ENCODE measurements at places on chromosomes 2 and 18. TPM values are rescaled to one million over a fixed set of nuclear protein-coding genes. Genes with fewer than 3 reads are reported as not detected.

DNA sequence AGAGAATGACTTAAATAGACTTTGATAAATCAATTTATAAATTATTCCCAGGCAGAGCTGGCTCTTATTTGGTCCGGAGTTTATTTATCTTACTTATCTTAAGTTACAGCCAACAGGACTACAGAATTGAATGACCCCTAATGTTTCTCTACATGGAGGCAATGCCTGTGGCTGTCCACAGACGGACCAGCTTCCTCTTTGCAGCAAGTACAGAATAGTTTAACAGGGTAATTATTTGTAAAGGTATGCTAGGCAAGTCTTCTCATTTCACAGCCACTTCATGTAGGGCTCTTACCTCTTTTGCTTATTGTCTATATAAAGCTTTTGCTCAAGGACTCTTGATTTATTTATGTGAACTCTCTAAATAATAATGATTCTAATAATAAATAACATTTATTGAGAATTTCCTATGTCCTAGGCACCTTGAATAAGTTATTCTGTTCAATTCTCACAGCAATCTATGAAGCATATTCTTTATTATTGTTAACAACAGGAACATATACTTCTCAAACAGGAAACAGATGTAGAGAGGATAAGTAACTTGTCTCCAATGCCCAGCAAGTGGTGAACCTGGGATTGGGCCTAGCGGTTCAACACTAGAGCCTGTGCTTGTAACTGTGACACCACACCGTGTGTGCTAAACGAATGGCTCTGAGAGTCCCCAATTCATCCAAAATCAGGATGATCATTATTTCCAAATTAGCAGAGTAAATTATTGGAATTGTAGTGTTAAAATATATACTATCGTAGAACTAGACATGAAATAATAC, 58.8 kb upstream of the NXPH2 start:
- H3K27me3 ChIP-seq: no peaks in the 10 kb centered on the region
- H3K27ac ChIP-seq: no peak overlapping the region
- H3K4me3 ChIP-seq: no peak overlapping the region

GRCh38 chr18:79790996-79791972, 6.5 kb upstream of the KCNG2 start:
- peaks cover 2% of the 10 kb centered on the region for H3K4me1 ChIP-seq
- H3K4me3 ChIP-seq: no peak overlapping the region
- peaks cover 15% of the 10 kb centered on the region for H3K27me3 ChIP-seq
- H3K36me3 ChIP-seq: no peaks in the 10 kb centered on the region
- no peak overlapping the region for H3K27ac ChIP-seq

GRCh38 chr18:24130494-24130893, 8.4 kb upstream of the CABYR start:
- no peaks in the 10 kb centered on the region for H3K36me3 ChIP-seq
- no peak overlapping the region for H3K4me3 ChIP-seq
- DNase-seq: no peak
- no peak overlapping the region for H3K27ac ChIP-seq
- H3K4me1 ChIP-seq: no peaks in the 10 kb centered on the region

- no peak overlapping the region for H3K4me3 ChIP-seq
- DNase-seq: no peak
- peaks cover 12% of the 10 kb centered on the region for H3K4me1 ChIP-seq
- H3K27ac ChIP-seq: no peak overlapping the region
Observed at GRCh38 chr2:39429746-39430145, 7.3 kb downstream of the MAP4K3 start.

GRCh38 chr2:71605173-71605641, 151.8 kb downstream of the DYSF start:
- no peaks in the 10 kb centered on the region for H3K36me3 ChIP-seq
- H3K4me1 ChIP-seq: no peaks in the 10 kb centered on the region
- DNase-seq: no peak
- no peak overlapping the region for H3K27ac ChIP-seq

- no peaks in the 10 kb centered on the region for H3K4me1 ChIP-seq
- no peak for DNase-seq
- no peak overlapping the region for H3K27ac ChIP-seq
- no peak overlapping the region for H3K4me3 ChIP-seq
Observed at GRCh38 chr2:57146951-57147350, 899.7 kb upstream of the VRK2 start.

GRCh38 chr2:227025510-227025909, 138.5 kb downstream of the COL4A4 start:
- peaks cover 6% of the 10 kb centered on the region for H3K36me3 ChIP-seq
- H3K27ac ChIP-seq: no peak overlapping the region
- no peak for DNase-seq
- H3K4me3 ChIP-seq: no peak overlapping the region

- H3K4me3 ChIP-seq: no peak overlapping the region
- H3K4me1 ChIP-seq: no peaks in the 10 kb centered on the region
- no peaks in the 10 kb centered on the region for H3K27me3 ChIP-seq
- DNase-seq: no peak
Observed at GRCh38 chr2:217223222-217223930, 363.5 kb upstream of the TNP1 start.

GRCh38 chr2:140862181-140862580, 1268.6 kb downstream of the LRP1B start:
- H3K27me3 ChIP-seq: no peaks in the 10 kb centered on the region
- DNase-seq: no peak
- H3K36me3 ChIP-seq: no peaks in the 10 kb centered on the region
- H3K4me3 ChIP-seq: no peak overlapping the region
- no peak overlapping the region for H3K27ac ChIP-seq
- no peaks in the 10 kb centered on the region for H3K4me1 ChIP-seq

DNA sequence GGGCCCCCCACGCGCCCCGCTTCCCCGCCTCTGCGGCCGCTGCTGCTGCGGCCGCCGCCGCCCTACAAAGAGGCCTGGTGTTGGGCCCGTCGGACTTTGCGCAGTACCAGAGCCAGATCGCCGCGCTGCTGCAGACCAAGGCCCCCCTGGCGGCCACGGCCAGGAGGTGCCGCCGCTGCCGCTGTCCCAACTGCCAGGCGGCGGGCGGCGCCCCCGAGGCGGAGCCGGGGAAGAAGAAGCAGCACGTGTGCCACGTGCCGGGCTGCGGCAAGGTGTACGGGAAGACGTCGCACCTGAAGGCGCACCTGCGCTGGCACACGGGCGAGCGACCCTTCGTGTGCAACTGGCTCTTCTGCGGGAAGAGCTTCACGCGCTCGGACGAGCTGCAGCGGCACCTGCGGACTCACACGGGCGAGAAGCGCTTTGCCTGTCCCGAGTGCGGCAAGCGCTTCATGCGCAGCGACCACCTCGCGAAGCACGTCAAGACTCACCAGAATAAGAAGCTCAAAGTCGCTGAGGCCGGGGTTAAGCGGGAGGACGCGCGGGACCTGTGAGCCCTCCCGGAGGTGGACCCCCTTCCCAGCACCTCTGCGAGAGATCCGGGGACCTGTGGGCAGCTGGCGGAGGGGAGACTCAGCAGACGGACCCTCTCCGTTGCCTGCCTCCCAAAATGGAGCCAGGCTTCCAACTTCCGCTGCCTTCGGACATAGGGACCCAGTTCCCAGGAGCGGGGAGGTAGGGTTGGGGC, 1.9 kb downstream of the SP5 start:
- no peak overlapping the region for H3K4me3 ChIP-seq
- no peaks in the 10 kb centered on the region for H3K4me1 ChIP-seq

- peak; percentile 12 for DNase-seq
- no peaks in the 10 kb centered on the region for H3K36me3 ChIP-seq
- H3K4me3 ChIP-seq: no peak overlapping the region
- H3K27ac ChIP-seq: no peak overlapping the region
- H3K27me3 ChIP-seq: no peaks in the 10 kb centered on the region
Observed at GRCh38 chr18:39666541-39666940, 2100.9 kb upstream of the CELF4 start.

DNA sequence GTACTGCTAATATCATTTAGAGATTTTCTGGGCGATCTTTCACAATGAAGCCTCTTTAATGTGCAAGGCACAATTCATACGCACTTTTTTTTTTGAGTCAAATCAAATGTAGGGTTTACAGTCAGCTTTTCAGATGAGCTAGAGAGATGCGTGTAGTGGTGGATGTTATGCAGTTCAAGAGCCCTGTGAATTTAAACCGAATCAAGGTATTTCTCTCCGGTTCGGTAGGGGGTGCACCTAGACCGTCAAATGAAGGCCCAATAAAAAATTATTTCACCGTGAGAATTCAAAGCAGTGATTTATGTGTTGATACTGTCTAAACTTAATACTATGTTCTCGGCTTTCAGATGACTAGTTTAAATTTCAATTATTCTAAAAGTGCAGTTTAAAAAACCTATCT, 1.1 kb downstream of the PTH2R start:
- H3K36me3 ChIP-seq: no peaks in the 10 kb centered on the region
- peak overlapping the region; percentile 51 for H3K4me3 ChIP-seq
- no peaks in the 10 kb centered on the region for H3K4me1 ChIP-seq
- DNase-seq: no peak

GRCh38 chr18:38619129-38619528, 1053.5 kb upstream of the CELF4 start:
- H3K36me3 ChIP-seq: no peaks in the 10 kb centered on the region
- H3K4me3 ChIP-seq: no peak overlapping the region
- H3K27me3 ChIP-seq: no peaks in the 10 kb centered on the region
- no peaks in the 10 kb centered on the region for H3K4me1 ChIP-seq

DNA sequence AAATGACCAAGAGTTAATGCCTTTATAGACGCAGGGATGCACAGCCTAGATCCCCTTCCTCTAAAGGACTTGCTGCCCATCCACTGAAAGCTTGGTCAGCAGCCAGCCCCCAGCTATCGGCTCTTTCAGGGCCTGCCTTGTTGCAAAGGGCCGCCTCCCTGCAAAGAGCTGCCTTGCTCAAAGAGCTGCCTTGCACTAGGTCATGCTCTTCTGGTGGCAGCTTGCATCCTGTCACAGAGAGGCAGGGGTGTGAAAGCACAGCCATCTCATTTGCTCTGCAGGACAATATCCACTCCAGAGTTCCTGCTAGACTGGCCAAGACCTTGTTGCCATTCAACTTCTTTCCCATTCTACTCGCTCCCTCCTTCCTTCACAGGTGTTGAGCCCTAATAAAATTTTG, 137.1 kb downstream of the MCFD2 start:
- no peaks in the 10 kb centered on the region for H3K27me3 ChIP-seq
- H3K4me1 ChIP-seq: no peaks in the 10 kb centered on the region
- no peak overlapping the region for H3K4me3 ChIP-seq
- H3K36me3 ChIP-seq: no peaks in the 10 kb centered on the region

GRCh38 chr2:98768384-98769113, 37.6 kb upstream of the MGAT4A start:
- no peak overlapping the region for H3K4me3 ChIP-seq
- H3K27ac ChIP-seq: no peak overlapping the region
- no peaks in the 10 kb centered on the region for H3K27me3 ChIP-seq

GRCh38 chr2:880201-880970, 70.3 kb upstream of the SNTG2 start:
- no peak overlapping the region for H3K27ac ChIP-seq
- no peak overlapping the region for H3K4me3 ChIP-seq
- DNase-seq: peak; percentile 28
- H3K4me1 ChIP-seq: no peaks in the 10 kb centered on the region
- H3K36me3 ChIP-seq: no peaks in the 10 kb centered on the region

GRCh38 chr2:207362716-207363115, 167.0 kb upstream of the CREB1 start:
- H3K4me3 ChIP-seq: no peak overlapping the region
- no peak overlapping the region for H3K27ac ChIP-seq
- no peaks in the 10 kb centered on the region for H3K36me3 ChIP-seq
- DNase-seq: no peak
- no peaks in the 10 kb centered on the region for H3K4me1 ChIP-seq

- H3K27me3 ChIP-seq: no peaks in the 10 kb centered on the region
- no peak overlapping the region for H3K4me3 ChIP-seq
- no peak overlapping the region for H3K27ac ChIP-seq
Observed at GRCh38 chr18:12580630-12581342, 77.1 kb downstream of the SPIRE1 start.

Gene DOK6
- 4.6 TPM for polyA plus RNA-seq

Gene OR6B2
- polyA plus RNA-seq: not detected

Gene ANO7
- 1.1 TPM for polyA plus RNA-seq

Gene KCNJ3
- 9.9 TPM for polyA plus RNA-seq

Gene ARHGAP25
- 6.3 TPM for polyA plus RNA-seq

Gene CFAP65
- polyA plus RNA-seq: 0.73 TPM

Gene METTL8
- polyA plus RNA-seq: 10.8 TPM

Gene CSRNP3
- 3.3 TPM for polyA plus RNA-seq

Gene OSBPL6
- 1.4 TPM for polyA plus RNA-seq

Gene C18orf54
- 0.65 TPM for polyA plus RNA-seq

Gene NXPH2
- polyA plus RNA-seq: 2.2 TPM

Gene CIDEA
- not detected for polyA plus RNA-seq

Measured in kidney (tissue), 22 donors.